Heart left ventricle (tissue), 16 donors: ENCODE measurements at places on chromosomes 11 and 22. TPM values are rescaled to one million over a fixed set of nuclear protein-coding genes. Genes with fewer than 3 reads are reported as not detected.

The ANKK1 gene
- not detected for total RNA-seq

DNA sequence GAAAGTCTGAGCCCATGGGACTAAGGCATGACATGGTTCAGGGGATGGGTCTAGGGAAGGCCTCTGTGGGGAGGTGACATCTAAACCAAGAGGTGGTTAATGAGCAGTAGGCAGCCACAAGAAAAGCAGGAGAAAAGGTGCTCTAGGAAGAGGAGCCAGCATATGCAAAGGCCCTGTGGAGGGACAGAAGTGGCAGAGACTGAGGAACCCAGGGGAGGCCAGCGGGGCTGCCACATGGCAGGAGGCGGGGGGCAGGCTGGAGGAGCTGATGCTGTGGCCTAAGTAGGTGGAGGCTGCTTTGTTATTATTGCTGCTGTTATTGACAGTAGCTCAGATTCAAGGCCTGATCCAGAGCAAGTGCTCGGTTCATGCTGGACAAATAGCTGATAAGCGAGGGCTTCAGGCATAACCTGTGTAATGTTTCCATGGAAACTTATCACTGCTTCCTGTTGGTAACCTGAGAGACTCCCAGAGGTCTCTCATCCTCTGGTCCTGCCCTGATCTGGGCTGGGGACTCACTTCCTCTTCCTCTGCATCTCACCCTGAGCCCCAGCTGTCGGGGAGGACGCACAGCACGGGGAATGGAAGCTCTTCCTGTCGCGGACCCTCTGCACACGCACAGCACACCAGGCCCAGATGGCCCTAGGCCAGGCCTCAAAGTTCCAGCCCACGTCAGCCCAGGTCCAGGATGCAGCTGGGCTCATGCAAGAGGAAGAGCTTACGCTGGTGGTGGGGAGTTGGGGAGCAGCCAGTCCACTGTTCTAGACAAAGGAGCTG, 75.2 kb upstream of the TP53I11 start:
- H3K4me1 ChIP-seq, result peaks cover 41% of the 10 kb centered on the region
- peak; percentile 82 for DNase-seq
- no peak overlapping the region for H3K4me3 ChIP-seq
- H3K27me3 ChIP-seq, result no peaks in the 10 kb centered on the region
- no peaks in the 10 kb centered on the region for H3K36me3 ChIP-seq

DNA sequence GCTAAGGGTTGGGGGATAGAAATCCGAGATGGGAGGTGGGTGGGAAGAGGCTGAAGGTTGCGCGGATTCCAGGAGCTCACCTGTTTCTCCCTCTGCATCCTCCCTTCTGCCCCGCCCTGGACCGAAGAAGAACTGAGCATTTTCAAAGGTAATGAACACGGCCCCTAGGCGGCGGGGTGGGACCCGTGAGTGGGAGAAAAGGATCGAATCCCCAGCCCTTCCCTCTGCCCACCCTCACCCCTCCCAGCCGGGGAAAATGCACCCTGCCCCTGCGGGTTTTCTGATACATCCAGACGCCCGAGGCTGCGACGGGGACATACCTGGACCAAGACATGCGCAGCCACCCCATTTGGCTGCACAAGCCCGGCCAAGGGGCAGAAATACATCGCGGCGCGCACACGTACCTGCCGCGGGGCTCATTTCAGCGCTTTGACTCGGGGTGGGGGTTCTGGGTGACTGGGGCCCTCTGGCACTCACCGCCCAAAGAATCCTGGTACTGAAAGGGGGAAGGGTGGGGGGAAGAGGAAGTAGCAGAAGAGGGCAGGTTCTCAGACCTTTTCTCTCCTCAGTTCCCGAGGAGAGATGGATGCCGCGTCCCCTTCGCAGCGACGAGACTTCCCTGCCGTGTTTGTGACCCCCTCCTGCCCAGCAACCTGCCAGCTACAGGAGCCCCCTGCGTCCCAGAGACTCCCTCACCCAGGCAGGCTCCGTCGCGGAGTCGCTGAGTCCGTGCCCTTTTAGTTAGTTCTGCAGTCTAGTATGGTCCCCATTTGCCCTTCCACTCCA, 6.0 kb downstream of the VSIG2 start:
- peak overlapping the region; percentile 52 for H3K27ac ChIP-seq
- H3K36me3 ChIP-seq, result no peaks in the 10 kb centered on the region
- H3K4me3 ChIP-seq, result peak overlapping the region; percentile 55
- DNase-seq, result no peak

- H3K27me3 ChIP-seq, result no peaks in the 10 kb centered on the region
- H3K27ac ChIP-seq, result no peak overlapping the region
- peaks cover 12% of the 10 kb centered on the region for H3K4me1 ChIP-seq
- no peak overlapping the region for H3K4me3 ChIP-seq
- DNase-seq, result no peak
Measured at GRCh38 chr11:46706886-46707285, 6.1 kb downstream of the ZNF408 start.

DNA sequence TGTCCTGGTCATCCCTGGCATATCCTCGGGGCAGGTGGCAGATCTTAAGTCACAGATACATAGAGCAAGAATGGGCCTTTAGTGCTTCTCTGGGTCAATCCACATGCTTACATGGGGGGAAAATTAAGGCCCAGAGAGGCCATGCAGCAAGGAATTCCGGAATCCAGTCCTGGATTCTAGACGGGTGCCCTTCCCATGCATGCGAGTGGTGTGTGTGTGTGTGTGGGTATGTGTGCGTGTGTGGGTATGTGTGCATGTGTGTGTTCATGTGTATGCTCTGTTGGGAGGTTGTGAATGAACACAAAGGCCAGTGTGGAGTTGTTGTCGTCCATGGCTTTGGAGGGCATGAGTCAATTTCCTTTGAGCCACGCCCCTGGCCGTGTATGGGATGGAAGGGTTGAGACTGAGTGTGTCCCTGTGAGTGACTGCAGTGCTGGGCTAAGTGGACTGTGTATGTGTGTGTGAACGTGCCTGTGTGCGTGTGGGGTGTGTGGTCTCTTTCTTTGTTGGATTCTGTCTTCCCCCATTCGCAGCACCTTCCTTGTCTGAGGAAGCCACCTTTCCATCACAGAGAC, 33.4 kb upstream of the EIF3D start:
- H3K27ac ChIP-seq, result no peak overlapping the region
- DNase-seq, result no peak
- H3K27me3 ChIP-seq, result peaks cover 15% of the 10 kb centered on the region
- no peaks in the 10 kb centered on the region for H3K36me3 ChIP-seq
- no peaks in the 10 kb centered on the region for H3K4me1 ChIP-seq

DNA sequence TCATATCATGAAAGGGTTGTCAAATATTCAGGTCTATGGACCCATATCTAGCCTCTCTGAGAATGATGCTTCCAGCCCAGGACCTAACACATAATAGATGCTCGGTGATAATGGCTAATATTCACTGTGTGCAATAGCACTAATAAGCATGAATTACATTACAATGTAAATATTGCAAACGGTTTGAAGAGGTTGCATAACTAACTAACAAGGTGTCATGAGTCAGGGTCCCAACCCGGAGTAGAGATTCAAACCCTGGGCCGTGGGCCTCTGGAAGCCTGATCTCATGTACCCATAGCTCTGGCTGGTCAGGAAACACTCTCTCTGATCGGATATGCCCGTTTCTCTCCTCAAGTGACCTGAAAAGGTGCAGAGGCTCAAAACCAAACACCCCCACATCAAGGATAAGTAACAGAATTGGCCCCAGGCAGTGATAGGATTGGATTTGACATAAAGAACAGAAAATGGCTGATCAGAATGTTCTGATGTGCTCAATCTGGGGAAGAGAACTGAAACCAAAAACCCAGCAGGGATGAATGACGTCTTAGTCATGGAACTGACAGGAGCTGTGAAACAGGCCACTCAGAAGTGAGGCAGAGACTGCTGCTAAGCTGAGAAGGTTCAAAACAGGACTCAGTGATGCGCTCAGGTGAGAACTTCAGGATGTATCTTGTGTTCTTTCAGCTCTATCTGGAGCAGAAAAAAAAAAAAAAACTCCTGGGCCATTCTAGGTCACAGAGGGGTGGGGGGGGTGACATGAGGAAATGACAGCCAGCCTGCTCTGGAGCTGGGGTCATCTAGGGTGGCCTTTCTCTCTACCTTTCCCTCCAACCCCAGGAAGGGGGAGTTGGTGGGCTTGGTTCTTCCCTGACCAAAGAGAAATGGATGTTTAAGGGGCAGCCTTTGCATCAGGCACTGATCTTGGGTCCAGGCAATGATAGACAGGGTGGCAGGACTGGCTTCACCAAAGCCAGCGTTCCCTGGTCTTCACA, 6.6 kb upstream of the KCTD17 start:
- no peak overlapping the region for H3K27ac ChIP-seq
- H3K4me3 ChIP-seq, result no peak overlapping the region
- H3K27me3 ChIP-seq, result no peaks in the 10 kb centered on the region
- DNase-seq, result no peak

DNA sequence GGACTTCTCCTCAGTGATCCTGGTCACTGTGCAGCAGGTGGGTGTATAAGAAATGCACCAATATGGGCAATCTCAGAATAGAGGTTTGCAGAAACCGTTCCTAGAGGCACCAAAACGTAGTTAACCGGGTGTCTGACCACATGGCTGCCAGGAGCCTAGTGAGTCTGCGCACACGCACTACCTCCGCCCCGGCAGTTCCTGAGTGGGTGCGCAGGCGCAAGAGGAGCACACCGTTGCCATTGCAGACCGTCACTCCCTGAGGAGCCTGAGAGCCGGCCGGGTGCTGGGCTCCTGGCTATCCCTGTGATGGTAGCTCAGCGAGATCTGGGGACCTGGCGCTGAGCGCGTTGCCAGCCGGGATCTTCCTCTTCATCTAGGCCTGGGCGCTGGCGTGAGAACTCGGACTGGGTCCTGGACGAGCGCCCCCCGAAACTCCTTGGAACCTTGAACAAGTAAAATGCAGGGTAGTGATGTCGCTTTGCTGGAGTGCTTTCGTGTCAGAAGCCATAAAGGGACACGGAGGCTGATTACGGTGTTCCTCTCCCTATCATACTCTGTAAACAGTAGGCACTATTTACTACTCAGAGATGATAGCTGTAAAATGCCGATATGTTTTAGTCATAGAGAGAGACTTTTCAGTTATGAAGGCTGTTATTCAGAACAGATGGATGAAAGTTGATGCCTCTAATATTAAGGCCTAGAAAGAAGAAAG, at the start of gene MS4A13:
TSS of gene MS4A13 (plus strand) at position 249 of the 712 bp plus-strand sequence. CDS start 2,692 bp downstream, outside the sequence.
- H3K27me3 ChIP-seq, result no peaks in the 10 kb centered on the region
- H3K4me3 ChIP-seq, result no peak within 1 kb of the TSS
- H3K4me1 ChIP-seq, result no peaks in the 10 kb centered on the region
- H3K27ac ChIP-seq, result no peak within 1 kb of the TSS
- DNase-seq, result no peak

DNA sequence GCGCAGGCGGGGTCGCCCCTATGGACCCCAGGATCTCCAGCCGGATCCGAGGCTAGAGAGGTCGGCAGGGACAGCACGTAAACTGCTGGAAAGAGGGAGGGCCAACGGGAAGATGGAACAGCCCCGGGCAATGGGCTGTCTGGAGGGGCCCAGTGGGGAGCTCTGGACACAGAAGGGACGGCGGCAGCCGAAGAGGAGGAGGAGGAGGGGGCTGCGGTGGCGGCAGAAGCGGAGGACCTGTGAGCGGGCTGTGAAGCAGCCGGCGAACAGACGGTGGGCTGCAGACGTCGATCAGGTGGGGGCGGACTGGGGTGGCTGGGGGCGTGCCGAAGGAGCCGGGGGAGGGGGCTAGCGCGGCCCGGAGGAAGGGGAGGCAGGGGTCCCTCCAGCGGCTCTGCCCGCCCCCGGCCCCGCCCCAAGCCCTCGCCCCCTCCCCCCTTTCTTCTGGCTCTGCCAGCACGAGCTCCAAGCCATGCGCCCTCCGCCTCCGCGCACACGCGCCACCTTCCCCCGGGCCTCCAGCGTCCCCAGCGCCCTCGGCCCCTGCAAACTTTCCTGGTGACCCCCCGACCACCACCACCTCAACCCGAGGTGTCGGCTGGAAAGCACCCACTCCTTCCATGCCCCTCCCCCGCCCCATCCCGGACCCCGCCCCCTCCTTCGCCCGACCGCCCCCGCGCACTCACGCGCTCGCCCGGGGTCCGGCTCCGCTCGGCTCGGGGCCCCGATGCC, 432 bp downstream of the TNKS1BP1 start:
- H3K4me1 ChIP-seq, result peaks cover 53% of the 10 kb centered on the region
- peak overlapping the region; percentile 70 for H3K4me3 ChIP-seq
- peaks cover 6% of the 10 kb centered on the region for H3K36me3 ChIP-seq
- peak overlapping the region; percentile 98 for H3K27ac ChIP-seq
- no peak for DNase-seq

DNA sequence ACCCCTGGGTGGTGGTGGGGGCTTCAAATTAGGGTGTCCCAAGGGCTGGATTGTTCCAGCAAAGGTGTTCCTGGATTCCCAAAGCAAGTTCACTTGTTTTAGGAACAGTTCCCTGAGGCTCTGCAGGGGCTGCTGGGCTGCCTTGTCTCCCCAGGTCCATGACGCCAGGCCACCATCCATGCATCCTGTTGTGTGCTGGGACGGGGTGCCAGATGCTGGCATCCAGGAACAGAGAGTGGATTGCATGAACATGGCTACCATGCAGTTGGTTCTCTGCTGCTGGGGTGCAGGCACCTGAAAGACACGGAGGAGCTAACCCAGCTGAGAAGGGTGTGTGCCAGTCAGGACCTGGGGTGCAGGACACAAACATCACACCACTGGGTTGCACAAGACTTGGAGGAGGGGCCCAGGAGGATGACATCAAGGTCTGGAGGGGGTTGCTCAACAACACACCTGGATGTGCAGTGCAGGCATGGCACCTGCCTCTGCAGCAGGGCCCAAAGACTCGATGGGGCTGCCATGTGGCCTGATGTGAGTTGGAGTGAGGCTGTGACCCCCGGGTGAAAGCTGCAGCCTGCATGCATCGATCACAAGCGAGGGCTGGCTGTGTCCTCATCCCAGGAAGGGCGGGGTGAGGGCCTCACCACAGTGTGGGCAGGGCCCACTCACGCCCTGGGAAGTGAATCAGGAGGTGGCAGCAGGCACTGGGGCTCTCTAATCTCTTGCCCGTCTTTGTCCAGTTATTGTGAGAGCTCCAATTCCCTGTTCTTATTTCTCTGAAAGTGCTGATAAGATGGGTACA, 74.0 kb upstream of the CLDN5 start:
- H3K27ac ChIP-seq, result no peak overlapping the region
- H3K4me3 ChIP-seq, result no peak overlapping the region
- H3K36me3 ChIP-seq, result no peaks in the 10 kb centered on the region
- DNase-seq, result no peak
